ENCODE measurements at places on chromosomes 5 and 9. TPM values are rescaled to one million over a fixed set of nuclear protein-coding genes. Genes with fewer than 3 reads are reported as not detected.

LRRTM2 gene
- total RNA-seq = 0.07 TPM

RGS7BP gene
- total RNA-seq = not detected

PCA3 gene
- not detected for total RNA-seq

C5 gene
- total RNA-seq = 1.5 TPM

BARHL1 gene
- total RNA-seq = not detected

WDR38 gene
- not detected for total RNA-seq

SLC1A1 gene
- total RNA-seq = not detected

ZER1 gene
- 12.3 TPM for total RNA-seq

ANKRD34B gene
- total RNA-seq = not detected

SHROOM1 gene
- 7.4 TPM for total RNA-seq

ZBTB5 gene
- total RNA-seq = 9.2 TPM

IL4 gene
- total RNA-seq = 20.5 TPM

SCAI gene
- total RNA-seq = 13.4 TPM

SPATA9 gene
- total RNA-seq = not detected

PIP5KL1 gene
- 0.90 TPM for total RNA-seq

FOXD4L3 gene
- total RNA-seq = not detected
